ENCODE measurements at places on chromosomes 2 and 18.
A peak's percentile ranks its signal among the peaks of the same experiment; 100 is the strongest.

DNA sequence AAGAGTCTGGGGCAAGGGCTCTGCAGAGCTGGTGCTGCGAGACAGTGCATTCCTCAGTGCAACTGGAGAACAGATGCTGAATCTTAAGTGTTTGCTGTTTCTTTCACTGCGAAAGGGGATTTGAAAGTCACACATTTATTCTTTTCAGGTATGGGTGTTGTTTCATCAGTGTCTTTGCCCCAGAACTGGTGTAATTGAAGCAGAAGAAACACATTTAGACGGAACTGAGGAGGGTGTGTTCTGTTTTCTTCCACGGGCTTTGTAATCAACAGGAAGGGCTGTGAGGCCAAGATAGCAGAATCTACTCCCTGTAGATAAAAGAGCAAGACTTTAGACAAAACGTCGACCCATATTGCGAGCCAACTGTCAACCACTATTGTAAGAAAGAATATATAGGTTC is 151.9 kb downstream of the EPHA4 start:
- no peak for DNase-seq

DNA sequence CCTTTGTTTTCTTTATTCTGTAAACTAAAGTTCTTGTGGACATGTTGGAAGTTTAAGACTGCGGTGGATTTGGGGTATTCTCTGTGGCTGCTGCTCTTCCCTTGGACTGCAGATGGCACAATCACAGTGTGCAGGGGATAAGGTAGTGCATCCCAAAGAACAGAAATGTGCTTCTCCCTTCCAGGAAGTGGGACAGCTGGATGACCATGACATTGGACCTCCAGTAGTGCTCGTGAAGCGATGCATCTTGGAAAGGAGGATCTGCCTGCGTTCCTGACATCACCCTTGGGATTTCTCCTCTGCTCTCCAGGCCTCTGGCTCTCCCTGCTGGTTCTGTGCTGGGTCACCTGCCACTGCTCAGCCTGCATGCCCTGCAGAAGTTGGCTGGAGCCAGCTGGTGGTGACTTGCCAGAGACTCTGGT is 109.9 kb downstream of the SLC4A3 start:
- DNase-seq = peak; percentile 49

GRCh38 chr2:233350708-233351107 is 3.6 kb upstream of the DGKD start:
- no peak for DNase-seq

- peak; percentile 45 for DNase-seq
Measured at GRCh38 chr2:59888015-59888414, 665.4 kb downstream of the BCL11A start.

GRCh38 chr2:238856713-238857567 is 9.1 kb downstream of the TWIST2 start:
- no peak for DNase-seq

DNA sequence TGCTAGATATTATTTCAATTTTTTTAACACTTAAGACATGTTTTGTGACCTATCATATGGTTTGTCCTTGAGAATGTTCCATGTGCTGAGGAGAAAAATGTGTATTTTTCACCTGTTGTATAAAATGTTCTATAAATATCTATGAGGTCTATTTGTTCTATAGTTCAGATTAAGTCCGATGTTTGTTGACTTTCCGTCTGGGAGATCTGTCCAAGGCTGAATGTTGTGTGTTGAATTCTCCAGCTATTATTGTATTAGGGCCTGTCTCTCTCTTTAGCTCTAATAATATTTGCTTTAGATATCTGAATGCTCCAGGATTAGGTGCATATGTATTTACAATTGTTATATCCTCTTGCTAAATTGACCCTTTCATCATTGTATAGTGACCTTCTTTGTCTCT is 144.1 kb downstream of the NYAP2 start:
- no peak for DNase-seq

- DNase-seq = no peak
Measured at GRCh38 chr2:79695248-79695647, 182.4 kb downstream of the CTNNA2 start.

DNA sequence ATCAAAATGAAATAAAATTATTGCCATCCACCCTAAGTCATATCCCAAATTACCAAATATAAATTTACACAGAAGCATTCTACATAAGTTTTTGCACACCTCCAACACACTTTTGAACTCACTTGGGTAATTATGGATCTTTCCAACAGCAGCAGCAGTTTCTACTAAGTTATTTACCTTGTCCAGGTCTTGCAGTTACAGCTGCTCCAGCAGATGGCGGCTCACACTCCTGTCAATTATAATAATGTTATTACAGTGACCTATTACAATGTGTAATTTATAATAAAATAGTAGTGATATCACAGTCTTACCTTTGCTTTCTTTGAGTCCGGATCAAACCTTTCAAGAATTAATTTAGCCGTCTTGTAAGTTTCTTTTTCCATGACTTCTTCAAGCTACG is 37.9 kb downstream of the LNPK start:
- DNase-seq = peak; percentile 17

DNA sequence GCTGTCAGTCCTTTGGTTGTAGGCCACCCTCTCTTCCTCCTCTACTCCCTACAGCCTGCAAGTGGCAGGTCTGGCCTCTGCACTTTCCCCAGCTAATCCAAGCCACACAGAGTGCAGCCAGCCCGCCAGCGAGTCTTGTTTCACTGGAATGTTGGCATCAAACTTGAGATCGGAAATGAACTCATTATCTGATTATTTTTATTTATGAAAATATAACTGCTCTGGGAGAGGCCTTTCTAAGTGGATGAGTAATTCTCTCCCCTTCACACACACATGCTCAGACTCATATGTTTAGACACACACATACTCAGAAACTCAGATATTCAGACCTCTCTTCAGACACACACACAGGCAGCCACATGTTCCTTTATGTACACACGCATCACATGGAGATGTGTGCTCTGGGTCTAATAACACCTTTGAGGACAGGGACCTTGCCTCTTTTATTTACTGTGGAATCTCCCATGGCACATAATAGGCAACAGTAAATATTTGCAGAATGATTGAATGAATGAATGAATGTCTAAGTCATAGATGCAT is 151.3 kb downstream of the ZFP36L2 start:
- DNase-seq = no peak

DNA sequence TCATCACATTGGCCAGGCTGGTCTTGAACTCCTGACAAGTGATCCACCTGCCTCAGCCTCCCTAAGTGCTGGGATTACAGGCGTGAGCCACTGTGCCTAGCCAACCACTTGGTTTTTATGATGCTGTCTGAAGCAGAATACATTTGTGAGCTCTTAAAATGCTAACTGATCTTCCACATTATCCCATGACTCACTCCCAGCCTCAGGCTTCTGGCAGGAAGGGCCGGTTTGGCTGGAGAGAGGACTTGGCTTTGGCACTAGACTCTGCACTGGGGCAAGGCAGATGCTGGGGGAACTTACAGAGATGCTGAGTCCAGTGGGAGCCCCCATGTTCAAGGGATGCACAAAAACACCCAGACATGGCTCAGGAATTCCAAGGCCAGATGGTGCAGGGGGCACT is 40.5 kb upstream of the SH3BP4 start:
- DNase-seq = no peak

DNA sequence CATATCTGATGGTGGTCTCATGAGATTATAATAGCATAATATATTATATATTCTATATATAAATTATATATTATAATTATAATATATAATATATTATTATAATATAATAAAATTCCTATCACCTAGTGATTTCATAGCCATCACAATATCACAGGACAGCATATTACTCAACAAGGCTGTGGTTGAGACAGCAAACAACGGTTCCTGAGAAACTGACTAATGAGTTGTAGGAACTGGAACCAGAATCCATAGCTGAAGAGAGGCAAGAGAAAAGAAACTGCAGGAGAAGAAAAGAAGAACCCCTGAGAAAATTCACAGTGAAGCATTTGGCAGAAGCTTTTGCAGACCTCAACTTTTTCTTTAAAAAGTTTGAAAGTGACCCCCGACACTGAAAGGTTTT is 84.0 kb downstream of the BCL2L11 start:
- no peak for DNase-seq

GRCh38 chr18:62288665-62289008 is 36.5 kb upstream of the TNFRSF11A start:
- DNase-seq = no peak

DNA sequence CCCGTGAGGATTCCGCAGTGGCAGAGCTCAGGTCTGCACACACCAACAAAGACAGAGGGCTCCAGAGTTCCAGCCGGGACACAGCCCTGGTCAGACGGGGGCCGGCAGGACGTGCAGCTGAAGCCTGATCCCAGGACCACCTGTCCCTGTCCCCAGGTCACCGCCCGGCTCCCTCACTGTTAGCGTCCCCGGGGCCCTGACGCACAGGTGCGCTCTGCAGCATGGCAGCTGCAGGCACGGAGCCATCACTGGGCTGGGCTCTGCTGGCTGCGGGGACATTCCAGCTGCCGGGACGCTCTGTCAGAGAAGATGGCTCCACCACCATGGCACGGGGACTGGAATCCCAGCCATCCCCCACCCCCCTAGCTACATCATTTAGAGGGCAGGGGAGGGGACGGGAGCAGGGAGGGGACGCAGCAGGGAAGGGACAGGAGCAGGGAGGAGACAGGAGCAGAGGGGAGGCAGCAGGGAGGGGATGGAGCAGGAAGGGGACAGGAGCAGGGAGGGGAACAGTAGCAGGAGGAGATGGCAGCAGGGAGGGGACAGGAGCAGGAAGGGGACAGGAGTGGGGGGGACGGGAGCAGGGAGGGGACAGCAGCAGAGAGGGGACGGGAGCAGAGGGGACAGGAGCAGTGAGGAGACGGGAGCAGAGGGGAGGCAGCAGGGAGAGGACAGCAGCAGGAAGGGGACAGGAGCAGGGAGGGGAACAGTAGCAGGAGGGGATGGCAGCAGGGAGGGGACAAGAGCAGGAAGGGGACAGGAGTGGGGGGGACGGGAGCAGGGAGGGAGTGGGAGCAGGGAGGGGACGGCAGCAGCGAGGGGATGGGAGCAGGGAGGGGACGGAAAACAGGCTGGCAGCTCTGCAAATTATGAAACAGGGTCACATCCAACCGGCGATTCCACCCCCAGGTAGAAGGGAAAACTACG is 39.8 kb downstream of the SLC66A2 start:
- DNase-seq = peak; percentile 70

DNA sequence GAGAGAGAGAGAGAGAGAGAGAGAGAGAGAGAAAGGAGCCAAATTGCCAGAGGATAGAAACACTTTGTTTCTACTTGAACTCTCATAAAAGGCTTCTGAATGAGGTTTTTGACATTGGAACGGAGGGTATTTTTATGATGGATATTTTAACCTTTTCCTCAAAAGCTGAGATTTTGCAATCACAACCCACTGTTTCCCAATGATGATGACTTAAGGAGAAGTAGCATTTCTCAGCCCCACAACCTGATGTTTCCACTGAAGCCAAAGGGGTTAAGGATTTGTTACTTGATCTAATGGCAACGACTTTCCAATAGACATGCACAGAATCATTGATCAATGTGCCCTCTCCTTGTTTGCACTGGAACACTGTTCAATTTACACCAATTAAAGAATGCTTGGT is 67.1 kb upstream of the POU3F3 start:
- DNase-seq = no peak

- no peak for DNase-seq
Measured at GRCh38 chr2:138881126-138881525, 100.9 kb upstream of the NXPH2 start.

DNA sequence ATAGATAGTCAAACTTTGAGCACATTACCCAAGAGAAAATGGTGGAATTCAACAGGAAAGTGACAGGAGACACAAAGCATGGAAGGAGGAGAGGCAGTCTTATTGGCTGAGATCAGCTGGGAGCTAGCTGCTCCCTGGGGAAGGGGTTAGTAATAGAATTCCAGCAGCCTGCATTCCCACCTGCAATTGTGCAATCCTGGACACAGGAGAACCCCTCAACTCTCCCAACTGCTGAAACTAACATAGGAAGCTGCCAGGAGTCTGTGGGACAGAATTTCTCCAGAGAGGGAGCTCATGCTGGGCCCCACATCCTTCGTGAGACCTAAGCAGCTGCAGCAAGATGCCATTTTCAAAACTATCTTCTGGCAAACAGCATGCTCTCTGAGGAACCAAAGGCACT is 69.8 kb upstream of the ACVR1C start:
- DNase-seq = no peak

GRCh38 chr2:100148883-100149282 is 6.5 kb upstream of the AFF3 start:
- no peak for DNase-seq

- DNase-seq = no peak
Measured at GRCh38 chr18:47747260-47747795, 183.1 kb downstream of the SMAD2 start.

- DNase-seq = no peak
Measured at GRCh38 chr2:71791061-71791450, 337.7 kb downstream of the DYSF start.

DNA sequence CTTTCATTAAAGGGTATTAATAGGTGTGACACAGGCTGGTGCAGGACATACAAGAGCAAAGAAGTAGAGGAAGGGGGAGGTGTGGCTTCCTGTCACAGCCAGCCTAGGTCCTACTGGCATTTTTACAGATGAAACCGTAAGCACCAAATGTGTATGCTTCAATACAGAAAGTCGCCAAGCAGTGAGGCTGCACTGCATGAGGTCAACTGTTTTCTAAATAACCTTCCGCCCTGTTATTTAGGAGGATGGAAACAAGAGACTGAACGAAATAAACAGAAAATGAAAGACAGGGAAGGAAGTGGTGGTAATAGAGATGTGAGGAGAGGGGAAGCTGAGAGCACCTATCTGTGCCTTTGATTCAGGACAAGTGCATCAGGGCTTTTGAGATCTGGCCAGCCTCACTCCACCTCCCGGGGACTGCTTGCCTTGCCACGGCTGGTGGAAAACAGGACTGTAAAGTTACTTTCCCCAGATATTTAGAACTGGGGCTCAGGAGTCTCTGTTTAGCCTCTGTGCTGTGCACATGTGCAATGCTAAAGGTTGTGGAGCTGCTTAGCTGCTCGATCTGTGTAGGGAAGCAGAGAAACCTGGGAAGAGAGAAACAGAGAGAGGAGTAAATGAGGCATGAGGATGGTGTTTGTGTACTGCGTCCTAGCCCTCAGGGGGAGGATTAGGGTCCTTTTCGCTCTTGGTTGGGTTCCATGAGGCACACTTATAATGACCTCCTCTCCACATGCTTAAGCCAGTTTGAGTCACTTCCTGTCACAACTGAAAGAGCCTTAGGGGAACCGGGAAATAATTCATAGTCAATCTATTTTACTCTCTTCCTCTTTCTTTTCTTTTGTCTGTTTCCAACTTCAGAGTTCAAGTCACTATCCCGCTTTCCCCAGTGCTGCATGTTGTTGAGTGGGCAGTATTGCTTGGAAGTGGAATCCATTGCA is 62.3 kb upstream of the BOD1L2 start:
- DNase-seq = no peak

GRCh38 chr2:222862106-222862908 is 1.5 kb downstream of the ACSL3 start:
- no peak for DNase-seq

All from iPS-NIHi11 (cell line).